ENCODE measurements at places on chromosomes 1 and 21. TPM values are rescaled to one million over a fixed set of nuclear protein-coding genes. Genes with fewer than 3 reads are reported as not detected.

Gene METTL13
- 21.6 TPM for total RNA-seq

Gene SLC44A3
- 2.2 TPM for total RNA-seq

Gene OR2G6
- not detected for total RNA-seq

Gene TNFRSF4
- not detected for total RNA-seq

Gene MCOLN2
- total RNA-seq: not detected

Gene VANGL1
- total RNA-seq: 3.4 TPM

Gene REN
- total RNA-seq: not detected

Gene LRRC53
- total RNA-seq: not detected

Gene NMNAT2
- total RNA-seq: 73.2 TPM

Gene SCNM1
- 23.2 TPM for total RNA-seq

Gene ARHGAP30
- total RNA-seq: 0.31 TPM

Gene RCAN3
- 12.8 TPM for total RNA-seq

Gene LIN28A
- not detected for total RNA-seq

Gene STIL
- 10.0 TPM for total RNA-seq

Gene OR2W3
- total RNA-seq: 6.3 TPM

Gene LYPD8
- not detected for total RNA-seq

Gene TFF2
- total RNA-seq: not detected

Gene TMEM54
- 2.8 TPM for total RNA-seq

Gene C4BPB
- total RNA-seq: not detected

Gene BTBD19
- total RNA-seq: 1.3 TPM

Gene CD101
- total RNA-seq: 4.4 TPM

Gene CR1L
- not detected for total RNA-seq

Gene PLPPR4
- 158 TPM for total RNA-seq

Gene NBPF15
- 106 TPM for total RNA-seq

Gene PCSK9
- 3.8 TPM for total RNA-seq

Gene TMEM222
- 23.8 TPM for total RNA-seq

Gene MACO1
- 73.2 TPM for total RNA-seq

Gene TMEM201
- total RNA-seq: 9.1 TPM

Gene BEND5
- 16.0 TPM for total RNA-seq

Gene OR2T4
- total RNA-seq: not detected

Gene PIP5K1A
- 95.8 TPM for total RNA-seq

Gene OR6N1
- not detected for total RNA-seq

Gene KPRP
- total RNA-seq: not detected

Gene SLC44A5
- 219 TPM for total RNA-seq

Gene LAMC2
- total RNA-seq: 0.31 TPM

Gene KIF17
- total RNA-seq: 5.9 TPM

Gene LENEP
- total RNA-seq: 2.5 TPM

Gene FABP3
- 139 TPM for total RNA-seq

Gene PACC1
- 24.1 TPM for total RNA-seq

Gene KRTAP21-2
- total RNA-seq: not detected

Gene CYB561D1
- total RNA-seq: 7.5 TPM

Gene DAB1
- 93.9 TPM for total RNA-seq

Gene TTC24
- not detected for total RNA-seq

Gene PLA2G2D
- total RNA-seq: not detected

Gene C1orf141
- not detected for total RNA-seq

Gene MAP10
- 8.5 TPM for total RNA-seq

Gene ABCA4
- total RNA-seq: 0.31 TPM

Gene SHE
- total RNA-seq: 1.3 TPM

Gene C1orf94
- 1.3 TPM for total RNA-seq

Gene A3GALT2
- not detected for total RNA-seq

Gene PDPN
- total RNA-seq: 7.8 TPM

Gene USP24
- total RNA-seq: 150 TPM

Gene TNNT2
- total RNA-seq: not detected

Gene KIF2C
- total RNA-seq: 6.3 TPM

Gene ANP32E
- total RNA-seq: 16.0 TPM

Gene RAB3B
- total RNA-seq: 9.4 TPM

Gene C1orf87
- not detected for total RNA-seq
